Vagina (tissue), 2 donors: ENCODE measurements at places on chromosomes 6 and 20.

- DNase-seq: no peak
These were observed 64.6 kb upstream of the INSM1 start for GRCh38 chr20:20303320-20303719.

DNA sequence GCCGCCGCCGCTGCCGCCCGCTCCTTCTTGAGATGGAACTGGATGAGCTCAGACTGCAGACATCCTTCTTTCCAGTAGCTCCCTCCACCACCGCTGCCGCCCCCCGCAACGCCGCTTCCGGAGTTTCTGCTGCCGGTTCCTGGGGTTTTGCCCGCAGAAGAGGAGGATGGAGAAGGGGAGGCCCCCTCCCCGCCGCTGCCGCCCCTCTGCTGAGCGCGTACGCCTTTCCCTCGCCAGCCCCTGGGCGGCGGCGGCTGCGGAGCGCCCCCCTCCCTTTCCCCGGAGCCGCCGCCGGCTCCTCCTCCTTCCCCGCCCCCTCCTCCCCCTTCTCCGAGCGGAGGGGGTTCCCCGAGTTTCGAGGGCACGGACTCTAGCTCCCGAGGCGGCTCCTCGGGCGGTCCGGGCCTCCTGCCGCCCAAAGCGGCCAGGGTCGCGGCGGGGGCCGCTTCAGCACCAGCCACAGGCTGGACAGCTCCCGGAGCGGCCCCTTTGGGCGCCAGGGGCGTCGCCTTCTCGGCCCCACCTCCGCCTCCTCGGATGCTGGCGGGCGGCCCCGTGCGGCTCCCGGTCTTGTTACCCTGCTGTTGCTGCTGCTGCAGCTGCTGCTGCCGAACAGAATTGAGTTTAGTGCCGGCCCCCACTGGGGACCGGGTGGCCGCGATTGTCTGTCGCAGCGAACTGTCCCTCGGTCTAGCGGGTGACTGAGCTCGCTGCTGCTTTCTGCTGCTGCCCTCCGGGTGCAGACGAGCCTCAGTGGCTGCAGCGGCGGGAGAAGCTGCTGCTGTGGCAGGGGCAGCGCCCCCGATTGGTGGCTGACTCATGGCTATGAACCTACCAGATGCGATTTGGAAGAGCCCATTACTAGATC, 3.1 kb downstream of the MTCL3 start:
- DNase-seq: no peak

- no peak for DNase-seq
These were observed 19.6 kb upstream of the RREB1 start for GRCh38 chr6:7088076-7088742.

GRCh38 chr6:8914700-8915099, 479.4 kb upstream of the SLC35B3 start:
- DNase-seq: no peak

GRCh38 chr20:63619505-63619904, 7.4 kb downstream of the GMEB2 start:
- no peak for DNase-seq

DNA sequence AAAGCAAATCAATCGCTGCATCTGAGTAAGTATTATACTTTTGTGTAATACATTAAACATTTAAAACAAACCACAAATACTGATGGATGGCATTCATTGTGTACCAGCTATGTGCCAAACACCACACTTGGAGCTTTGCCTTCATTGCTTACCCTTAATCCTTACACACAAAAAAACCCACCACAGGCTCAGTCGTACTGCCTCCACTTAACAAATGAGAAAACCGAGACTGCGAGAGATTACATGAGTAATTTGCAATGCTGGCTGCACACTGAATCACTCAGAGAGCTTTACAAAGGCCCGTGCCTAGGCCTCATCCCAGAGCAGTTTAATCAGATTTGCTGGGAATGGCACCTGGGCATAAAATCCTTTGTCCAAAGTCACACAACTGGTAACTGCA, 130.5 kb downstream of the EDN1 start:
- no peak for DNase-seq

DNA sequence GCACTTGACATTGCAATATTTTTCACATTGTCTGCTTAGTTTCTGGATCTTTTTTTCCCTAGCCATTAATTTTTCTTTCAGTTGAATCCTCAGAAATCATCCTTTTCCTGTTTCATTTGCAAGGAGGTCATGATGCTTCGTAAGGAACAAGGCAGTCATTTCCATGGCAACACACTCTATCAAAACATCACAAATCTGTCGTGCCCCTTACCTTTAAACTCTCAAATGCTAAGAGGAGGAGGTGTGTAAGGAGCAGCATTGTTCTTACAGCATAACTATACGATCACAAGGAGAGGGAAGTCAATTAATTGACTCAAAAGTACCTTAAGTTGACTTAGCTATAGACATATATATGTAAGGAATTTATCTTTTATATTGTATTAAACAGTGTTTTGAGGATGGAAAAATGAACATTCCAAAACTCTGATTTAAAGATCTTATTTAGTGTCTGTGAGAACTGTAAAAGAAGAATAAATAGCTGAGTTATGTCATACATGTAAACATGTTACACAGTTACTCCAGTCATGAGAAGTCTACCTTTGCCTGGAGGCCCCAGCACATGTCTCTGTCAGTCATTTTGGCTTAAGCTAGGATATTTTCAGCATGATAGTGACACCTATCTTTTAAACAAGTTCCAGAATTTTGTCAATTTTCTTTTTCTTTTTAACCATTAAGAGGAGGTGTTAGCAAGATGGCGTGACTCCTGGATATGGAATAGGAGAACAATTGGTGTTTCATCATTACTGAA, 41.6 kb downstream of the CDKAL1 start:
- no peak for DNase-seq

DNA sequence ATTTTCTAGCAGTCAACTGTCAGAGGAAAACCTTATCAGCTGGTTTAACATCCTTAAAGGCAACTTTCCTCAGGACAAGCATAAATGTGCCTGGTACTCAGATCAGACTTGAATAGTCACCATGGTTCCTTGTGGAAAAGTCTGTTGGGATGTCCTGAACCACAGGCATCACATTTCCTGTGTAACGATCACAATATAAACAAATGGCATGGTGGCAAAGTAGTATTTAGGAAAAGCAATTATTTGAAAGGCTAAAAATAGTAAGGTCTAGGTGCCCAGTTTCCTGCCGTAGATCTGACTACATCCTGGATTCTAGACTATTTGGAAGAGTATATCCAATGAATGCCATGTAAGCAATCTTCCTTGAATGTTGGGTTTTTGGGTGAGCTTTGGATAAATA, 271.9 kb upstream of the AGPAT4 start:
- no peak for DNase-seq
